ENCODE measurements at places on chromosomes 5 and 9.

DNA sequence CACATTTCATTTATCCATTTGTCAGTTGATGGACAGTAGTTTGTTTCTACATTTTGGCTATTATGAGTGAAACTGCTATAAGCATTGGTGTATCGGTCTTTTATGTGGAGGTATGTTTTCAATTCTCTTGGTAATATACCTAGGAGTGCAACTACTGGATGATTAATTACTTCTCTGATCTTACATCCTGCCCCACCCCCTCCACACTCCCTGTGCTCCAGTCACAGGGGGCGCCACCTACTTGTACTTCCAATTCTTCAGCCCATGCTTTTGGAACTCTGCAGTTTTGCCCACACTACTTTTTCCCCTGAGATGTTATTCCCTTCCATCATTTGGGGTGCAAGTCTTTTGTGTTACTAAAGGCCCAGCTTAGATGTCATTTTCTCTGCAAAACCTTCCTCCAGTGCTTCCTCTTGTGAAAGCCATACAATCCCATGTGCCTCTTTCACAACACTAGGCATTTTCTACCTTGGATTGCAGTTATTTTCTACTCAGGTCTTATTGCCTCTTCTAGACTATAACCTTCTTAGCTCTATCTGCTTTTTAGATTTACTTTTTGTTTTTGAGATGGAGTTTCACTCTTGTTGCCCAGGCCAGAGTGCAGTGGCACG, 42.1 kb downstream of the SEC61B start:
- DNase-seq, result no peak

DNA sequence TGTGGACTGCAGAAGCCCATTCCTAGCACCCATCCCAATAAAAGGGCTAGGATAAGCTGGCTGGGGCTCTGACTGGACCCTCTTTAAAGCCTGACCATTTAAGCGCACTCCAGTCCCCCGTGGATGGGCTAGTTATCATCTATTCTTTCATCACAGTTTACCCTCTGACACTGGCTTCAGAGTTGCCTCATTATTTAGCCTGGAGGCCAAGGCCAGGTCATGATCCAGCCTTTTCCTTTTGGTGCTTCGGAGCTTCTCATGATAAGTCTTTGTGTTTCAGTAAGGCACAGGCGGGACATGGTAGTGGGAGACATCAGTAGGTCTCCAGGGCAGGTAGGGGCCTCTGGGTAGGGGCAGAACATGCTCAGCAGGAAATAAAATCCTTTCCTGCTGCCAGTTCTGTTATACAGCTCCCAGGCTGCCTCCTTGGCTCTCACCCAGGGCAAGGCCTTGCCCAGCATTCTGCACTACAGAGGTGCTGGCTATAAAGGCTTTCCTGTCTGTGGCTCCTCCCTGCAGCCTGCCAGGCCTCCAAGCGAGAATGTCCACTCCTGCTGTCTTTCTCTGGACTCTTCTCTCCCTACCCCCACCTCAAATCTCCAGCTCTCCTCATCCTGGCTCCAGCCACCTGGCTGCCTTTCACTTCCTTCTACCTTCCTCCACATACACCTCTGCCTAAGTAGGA, 128.8 kb downstream of the FSTL4 start:
- DNase-seq, result no peak

DNA sequence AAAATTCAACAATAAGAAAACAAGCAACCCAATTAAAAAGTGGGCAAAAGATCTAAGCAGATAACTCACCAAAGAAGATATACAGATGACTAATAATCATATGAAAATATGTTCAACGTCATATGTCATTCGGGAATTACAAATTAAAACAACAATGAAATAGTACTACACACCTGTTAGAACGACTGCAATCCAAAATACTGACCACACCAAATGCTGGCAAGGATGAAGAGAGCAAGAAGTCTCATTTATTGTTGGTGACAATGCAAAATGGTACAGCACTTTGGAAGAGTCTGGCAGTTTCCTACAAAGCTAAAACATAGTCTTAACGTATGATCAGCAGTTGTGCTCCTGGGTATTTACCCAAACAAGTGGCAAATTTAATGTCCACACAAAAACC, 37.5 kb downstream of the NDUFS4 start:
- no peak for DNase-seq

- DNase-seq, result no peak
Measured at GRCh38 chr9:69149321-69149807, 24.7 kb upstream of the TJP2 start.

DNA sequence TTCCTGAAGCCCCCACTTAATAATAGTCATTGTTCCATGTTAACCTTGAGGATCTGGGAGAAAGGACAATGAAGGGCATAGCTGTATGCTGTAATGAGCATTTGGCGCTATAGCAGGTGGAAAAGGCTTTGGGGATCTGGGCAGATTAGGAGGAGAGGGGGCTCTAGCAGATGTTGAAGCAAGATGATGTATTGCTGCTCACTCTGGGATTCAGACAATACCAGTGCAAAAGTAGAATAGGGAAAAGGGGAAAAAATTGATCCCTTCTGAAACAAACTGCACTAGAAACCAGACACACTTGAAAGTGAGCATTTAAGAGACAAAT, 575.3 kb upstream of the MEF2C start:
- no peak for DNase-seq

- no peak for DNase-seq
Measured at GRCh38 chr5:125338440-125339174, 592.2 kb upstream of the ZNF608 start.

- no peak for DNase-seq
Measured at GRCh38 chr5:81772488-81772887, 21.6 kb upstream of the SSBP2 start.

Data from CD4-positive, alpha-beta T cell treated with Interleukin-4 for 1 hour (primary cell).